ENCODE measurements at places on chromosomes 11 and 22. TPM values are rescaled to one million over a fixed set of nuclear protein-coding genes. Genes with fewer than 3 reads are reported as not detected.

Gene APOA5
- total RNA-seq, result 0.39 TPM

Gene RIMBP3C
- total RNA-seq, result 0.90 TPM

Gene GVQW3
- total RNA-seq, result 3.2 TPM

Gene FGF19
- not detected for total RNA-seq

Gene SULT4A1
- 12.0 TPM for total RNA-seq

Gene OR51B5
- total RNA-seq, result not detected

Gene CRYBB3
- 0.67 TPM for total RNA-seq

Gene PTPN5
- total RNA-seq, result not detected

Measured in Panc1 (cell line).